ENCODE measurements at places on chromosomes 3 and 15.

DNA sequence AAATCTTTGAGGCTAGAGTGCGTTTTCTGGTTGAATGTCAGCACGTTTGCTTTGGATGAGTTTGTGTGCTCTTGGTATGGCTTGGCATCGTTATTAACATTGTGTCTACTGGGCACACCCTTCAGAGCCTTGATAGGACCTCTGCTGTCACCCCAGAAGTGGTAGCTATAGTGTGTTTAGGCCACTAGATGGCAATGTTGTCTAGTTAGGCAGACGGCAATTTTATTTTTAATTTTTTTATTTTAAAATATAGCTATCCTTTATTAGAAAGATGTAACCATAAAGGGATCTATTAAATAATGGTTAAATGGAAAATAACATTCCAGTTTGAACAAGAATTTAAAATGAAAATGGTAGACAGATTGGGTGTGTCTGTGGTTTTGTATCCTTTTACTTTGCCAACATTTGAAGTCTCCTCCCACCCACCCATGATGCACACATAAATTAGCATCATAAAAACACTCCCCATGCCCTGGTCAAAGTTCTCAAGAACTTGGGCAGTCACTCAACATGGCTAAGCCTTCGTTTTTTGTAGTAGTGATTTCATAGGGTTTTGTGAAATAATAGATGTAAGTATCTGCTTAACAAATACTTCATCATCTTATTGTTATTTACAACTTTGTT lies 200.7 kb downstream of the KCNH8 start:
- DNase-seq: peak; percentile 60

DNA sequence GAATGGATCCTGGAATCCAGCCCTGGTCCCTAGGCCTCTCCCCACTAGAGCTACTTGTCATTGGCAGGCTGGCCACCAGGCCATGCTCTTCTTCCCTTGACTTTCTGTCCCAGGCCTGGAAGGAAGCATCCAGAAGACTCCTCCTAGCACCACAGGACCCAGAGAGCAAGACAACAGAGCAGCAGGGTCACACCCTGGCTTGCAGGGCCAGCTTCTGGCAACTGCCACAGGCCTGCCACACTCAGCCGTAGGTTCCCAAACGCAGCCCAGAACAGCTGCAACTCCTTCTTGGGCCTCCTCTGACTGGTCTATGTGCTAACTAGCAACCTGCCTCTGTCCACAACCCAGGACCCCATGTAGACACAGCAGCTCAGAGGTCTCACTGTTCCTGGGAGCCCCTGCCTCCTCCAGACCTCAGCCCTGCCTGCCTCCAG lies 36.8 kb upstream of the RPL32 start:
- no peak for DNase-seq

DNA sequence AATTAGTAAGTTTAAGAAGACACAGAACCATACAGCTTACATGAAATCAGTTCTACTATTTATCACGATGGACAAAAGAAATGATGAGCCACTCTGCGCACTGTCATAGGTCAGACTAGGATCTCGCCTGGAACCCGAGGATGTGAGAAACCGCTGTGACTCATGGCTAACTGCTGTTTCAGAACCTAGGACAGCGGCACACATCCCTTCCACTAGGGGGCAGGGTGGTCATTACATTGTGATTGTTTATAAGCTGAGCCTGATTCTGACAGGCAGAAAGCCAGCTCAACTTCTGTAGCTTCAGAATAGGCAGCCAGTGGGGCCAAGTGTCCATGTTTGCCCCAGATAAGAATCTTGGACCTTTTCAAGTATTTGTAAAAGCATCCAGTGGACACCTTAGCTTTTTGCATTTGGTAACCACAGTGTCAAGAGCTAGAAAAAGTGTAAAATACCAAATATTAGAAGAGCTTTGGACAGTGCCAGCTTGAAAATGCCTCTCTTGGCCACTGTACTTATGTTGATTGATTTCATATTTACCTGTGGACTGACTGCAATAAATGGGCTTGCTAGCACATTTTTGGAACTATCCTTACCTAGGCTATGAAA lies 115.8 kb downstream of the KBTBD8 start:
- DNase-seq: peak; percentile 80

- no peak for DNase-seq
Measured at GRCh38 chr3:30189900-30190299, 416.5 kb upstream of the TGFBR2 start.

- no peak for DNase-seq
Measured at GRCh38 chr3:14143271-14144225, 18.7 kb downstream of the TMEM43 start.

- DNase-seq: no peak
Measured at GRCh38 chr15:61681038-61681418, 379.2 kb downstream of the VPS13C start.

DNA sequence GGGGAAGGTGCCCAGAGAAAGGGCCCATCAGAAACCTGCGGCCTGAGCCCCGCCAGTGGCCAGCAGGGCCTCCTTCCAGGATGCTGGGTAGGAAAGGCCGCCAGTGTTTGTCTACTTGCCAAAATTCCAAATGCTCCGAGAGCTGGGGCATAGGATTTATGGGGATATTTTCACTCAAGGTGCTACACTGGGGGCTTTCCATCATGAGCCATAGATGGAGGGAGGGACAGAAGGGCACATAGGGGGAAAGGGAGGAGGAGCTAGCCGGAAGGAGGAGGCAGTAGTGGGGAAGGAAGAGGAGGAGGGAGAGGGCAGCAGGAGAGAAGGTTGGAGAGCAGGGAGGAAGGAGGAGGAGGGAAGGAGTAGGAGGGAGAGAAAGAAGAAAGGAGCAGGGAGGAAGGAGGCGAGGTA lies 494.7 kb upstream of the PROK2 start:
- DNase-seq: no peak

DNA sequence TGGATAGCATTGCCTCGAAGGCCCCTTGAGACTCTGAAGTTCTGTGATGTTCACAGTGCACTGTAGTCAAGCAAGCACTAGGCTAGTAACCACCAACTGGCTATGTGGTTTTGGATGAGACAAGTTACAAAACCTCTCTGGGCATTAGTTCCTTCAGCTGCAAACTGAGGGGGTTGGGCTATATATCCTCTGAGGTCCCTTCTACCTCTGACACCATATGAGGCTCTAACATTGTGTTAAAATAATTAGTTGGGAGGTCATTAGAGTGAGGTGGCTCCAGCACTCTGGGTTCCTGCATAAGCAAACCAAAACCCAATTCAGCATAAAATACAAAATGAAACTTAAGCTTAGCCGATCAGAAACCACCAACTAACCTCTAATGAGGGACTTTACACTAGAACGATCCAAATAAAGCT lies 209.5 kb upstream of the LRRN1 start:
- DNase-seq: no peak

DNA sequence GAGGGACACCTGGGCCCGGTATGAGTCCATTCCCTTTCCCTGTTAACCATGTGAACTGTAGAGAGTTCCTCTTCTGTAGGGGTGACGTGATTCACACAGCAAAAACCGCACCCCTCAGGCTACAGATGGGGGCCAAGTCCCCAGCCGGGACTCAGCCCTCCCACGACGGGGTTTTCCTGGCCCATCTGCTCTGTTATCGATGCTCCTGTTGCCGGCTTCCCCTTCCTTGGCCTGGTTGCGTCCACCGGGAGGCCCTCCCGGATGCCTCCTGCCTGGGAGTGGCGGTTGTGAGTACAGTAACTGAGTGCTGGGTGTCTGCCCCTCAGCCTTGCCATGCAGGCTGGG lies 817 bp upstream of the PLXNA1 start:
- peak; percentile 94 for DNase-seq

DNA sequence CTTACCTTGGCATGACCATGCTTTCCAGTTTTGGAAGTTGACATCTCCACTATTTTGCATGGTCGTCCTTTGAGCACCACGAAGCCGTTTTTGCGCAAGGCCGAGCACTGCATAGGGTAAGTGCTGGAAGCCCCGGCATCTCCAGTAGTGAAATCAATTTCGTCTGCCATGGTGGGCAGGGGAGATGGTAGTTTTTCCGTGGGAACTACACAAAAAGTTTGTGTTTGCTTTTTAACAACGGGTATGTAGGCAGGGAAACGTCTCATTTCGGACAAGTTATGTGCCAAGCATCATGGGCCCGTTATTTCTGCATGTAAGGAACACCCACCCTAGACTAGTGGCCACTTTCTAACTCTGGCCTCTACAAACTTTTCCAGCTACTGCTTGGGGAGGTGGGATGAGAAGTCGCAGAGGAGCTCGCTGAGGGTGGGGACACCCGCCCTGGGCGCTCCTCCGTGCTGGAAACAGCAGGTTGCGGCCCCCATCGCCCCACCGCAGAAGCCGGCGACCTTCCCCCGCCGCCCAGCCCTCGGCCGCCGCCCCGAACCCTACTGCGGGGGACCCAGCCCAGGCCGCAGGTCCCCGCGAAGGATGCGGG lies 701 bp downstream of the EIF5A2 start:
- DNase-seq: peak; percentile 38

DNA sequence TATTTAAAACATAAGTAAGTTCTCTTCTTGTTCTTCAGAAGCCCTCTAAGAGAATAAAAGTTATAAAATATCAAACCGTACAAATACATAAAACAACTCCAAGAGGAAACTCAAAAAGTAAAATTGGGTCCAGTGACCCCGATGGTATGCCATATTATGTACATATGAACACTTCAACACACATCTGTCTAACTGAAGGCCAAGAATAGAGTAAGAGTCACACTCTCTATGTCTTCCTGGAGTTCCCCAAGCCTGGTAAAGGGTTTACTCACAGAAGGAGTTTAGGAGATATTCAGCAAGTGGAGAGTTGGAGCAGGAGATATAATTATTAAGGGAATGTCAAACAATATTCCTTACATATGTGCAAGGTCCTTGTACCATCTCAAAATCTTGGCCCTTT lies 101.3 kb upstream of the EIF1B start:
- DNase-seq: no peak

DNA sequence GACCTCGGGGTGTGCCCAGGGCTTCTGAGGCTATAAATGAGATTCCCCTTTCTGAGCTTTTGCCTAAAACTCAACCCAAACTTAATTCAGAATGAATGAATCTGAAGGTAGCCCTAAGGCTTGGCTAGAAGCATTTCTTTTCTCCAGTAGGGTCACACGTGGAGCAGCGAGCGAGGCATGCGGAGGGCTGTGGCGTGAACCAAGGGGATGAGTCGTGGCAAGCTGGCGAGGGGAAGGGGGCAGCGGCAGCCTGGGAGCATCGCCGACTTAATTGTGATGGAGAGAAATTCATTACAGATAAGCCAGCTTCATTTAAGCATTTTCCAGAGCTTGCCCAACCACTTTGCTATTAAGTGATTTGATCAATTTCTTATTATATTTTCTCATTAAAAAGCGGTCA lies 79.9 kb downstream of the CHSY1 start:
- no peak for DNase-seq

GRCh38 chr15:44264148-44264547 lies 24.4 kb upstream of the GOLM2 start:
- DNase-seq: no peak

DNA sequence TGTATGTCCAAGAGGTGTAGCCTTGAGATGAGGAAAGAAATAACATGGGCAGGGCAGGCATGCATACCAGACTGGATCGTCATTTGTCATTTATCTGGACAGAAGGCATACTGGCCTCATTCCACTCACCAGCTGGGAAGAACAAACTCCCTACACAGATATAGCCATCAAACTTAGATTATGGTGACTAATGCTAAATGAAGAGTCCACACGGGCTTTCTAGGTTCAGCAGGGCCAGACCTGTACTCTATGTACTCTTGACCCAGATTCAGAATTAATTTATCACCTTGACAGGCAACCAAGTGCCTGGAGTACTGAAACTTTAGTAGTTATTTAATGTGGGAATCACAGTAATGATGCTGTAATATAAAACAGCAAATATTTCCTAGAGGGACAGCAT lies 164.3 kb upstream of the IL12A start:
- DNase-seq: no peak

DNA sequence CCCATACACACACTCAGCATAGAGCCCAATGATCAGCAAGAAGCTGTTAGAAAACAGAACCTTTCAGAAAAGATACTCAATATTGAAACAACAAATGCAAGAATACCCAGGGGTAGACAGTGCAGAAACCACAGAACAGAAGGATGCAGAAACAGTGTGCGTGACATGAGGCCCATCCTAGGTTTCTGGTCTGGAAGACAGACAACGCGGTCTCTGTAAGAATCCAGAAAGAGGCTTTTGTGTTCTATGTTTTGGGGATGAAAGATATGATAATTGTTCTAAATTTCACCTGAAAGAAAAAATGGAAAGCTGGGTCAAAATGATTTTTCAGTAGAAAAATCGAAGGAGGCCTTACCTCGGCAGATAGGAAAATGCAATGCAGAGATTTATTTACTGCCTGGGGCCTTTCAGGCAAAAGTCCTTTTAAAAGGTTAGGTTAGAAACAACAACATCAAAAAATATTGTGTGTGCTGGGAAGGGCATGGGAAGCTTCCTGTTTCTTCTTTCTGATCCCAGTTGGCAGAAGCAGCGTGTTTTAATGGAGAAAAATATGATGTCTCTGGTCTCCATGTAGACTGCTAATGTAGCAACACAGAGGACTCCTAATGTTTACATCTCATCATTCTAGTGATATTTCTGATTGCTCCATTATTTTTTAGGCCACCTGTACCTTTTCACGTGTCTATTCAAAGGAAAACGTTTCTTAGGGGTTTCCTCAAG lies 17.0 kb downstream of the SYNM start:
- DNase-seq: no peak

GRCh38 chr3:182740710-182741109 lies 52.6 kb upstream of the ATP11B start:
- no peak for DNase-seq

DNA sequence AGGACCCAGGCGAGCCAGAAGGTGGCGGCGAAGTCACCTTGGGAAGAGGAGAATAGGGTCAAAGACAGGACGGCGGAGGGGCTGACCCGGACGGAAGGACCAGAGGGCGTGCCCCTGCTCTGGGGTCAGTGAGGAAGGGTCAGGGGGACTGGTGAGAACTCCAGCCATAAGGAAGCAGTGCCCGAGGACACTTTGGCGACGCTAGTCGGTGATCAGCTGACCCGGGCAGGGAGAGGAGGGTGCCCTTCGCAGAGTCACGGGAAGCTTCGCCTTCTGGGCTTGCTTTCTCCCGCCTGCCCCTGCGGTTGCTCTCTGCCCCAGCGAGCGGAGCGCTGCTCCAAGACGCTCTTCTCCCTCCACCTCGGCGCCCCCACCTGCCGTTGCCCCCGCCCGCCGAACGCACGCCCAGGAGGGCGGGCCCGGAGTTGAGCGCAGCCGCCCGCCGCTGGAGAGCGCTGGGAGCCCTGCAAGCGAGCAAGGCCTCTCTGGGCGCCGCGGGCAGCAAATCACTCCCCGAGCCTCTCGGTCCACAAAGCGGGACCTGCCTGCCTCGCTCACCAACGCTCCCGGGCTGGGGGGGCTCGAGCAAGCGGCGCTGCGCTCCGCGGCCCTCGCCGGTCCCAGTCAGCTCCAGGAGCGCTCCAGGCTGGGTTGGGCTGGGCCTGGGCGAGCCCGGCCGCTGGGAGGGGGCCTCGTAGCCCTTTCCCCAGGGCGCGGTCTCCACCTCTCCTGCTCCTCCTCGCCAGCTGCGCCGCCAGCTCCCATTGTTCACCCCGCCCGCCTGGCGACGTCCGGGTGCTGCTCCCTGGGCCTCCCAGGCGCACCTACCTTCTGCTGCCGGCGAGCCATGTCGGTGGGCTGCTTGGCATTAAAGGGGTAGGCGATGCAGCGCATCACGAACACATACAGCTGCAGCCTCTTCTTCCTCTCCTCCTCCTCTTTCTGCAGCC lies 1.2 kb downstream of the CADPS start:
- no peak for DNase-seq

GRCh38 chr15:65303687-65304380 lies 643 bp upstream of the RNU5B-1 start:
- no peak for DNase-seq

GRCh38 chr3:94928921-94929320 lies 866.1 kb downstream of the NSUN3 start:
- DNase-seq: no peak

Data from B cell (primary cell).